Motor neuron (in vitro differentiated cells): ENCODE measurements at places on chromosomes 7 and 10. TPM values are rescaled to one million over a fixed set of nuclear protein-coding genes. Genes with fewer than 3 reads are reported as not detected.

Gene ZNF735
- not detected in 2 replicates for total RNA-seq

Gene EBLN1
- total RNA-seq = 3.1 and 4.0 TPM in 2 replicates

Gene TECPR1
- total RNA-seq = 14.9 and 20.6 TPM in 2 replicates

Gene HPS6
- 13.0 and 15.0 TPM in 2 replicates for total RNA-seq

Gene SHTN1
- total RNA-seq = 29.9 and 30.4 TPM in 2 replicates

- peak; percentile 37 for ATAC-seq
Measured at GRCh38 chr10:61063901-61064300, 119.9 kb upstream of the RHOBTB1 start.

DNA sequence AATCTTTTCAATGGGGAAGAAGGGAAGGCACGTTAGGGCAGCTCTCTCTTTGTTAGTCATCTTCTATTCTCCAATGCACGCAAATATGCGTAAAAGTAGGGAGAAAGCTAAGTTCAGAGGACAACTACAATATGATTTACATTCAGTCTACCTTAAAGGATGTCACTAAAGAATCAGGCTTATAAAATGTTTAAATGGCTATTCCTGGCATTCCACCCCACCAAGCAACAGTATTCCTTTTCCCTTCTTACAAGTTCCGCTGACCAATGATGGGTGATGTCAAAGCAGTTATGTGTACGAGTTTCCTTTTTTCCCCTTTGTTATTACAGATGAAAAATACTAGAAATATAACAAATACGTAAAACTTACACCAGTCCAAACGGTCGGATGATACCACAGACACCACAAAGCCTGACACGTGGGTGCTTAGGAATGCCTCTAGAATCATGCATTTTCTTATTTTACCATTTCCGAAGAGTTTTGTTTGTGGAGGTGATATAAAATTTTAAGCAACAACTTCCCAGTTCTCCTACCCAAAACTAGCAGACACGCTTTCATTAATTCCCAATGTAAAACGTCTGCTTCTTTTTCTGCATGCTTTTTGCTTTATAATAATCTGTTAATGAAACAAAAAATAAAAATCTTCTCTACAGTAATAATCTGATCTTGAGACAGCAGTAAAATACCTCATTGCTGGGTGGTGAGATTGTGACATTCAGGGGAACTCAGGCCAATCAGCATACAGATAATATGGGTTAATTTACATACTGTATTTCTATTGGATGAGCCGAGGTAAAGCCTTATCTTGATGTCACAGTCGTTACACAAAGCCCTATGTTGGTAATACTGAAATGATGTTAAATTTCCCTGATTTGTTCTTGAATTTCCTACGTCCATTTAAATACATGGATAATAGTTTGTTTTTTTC lies 708 bp upstream of the GPR85 start:
- ATAC-seq = peak; percentile 59

GRCh38 chr10:127563718-127564553 lies 14.8 kb downstream of the NPS start:
- no peak for ATAC-seq

DNA sequence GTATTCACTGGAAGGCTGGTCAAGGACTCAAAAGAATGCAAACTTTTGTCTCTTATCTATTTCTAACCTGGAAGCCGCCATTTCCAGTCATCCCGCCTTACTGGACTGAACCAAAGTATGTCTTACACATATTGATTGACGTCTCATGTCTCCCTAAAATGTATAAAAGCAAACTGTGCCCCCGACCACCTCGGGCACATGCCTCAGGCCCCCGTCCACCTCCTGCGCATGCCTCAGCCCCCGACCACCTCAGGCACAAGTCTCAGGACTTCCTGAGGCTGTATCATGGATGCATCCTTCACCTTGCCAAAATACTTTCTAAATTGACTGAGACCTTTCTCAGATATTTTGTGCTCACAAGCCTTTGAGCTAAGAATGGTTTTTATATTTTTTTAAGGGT lies 148.6 kb downstream of the PTPRN2 start:
- no peak for ATAC-seq

- no peak for ATAC-seq
Measured at GRCh38 chr10:63068246-63068645, 64.9 kb upstream of the NRBF2 start.

- ATAC-seq = peak; percentile 70
Measured at GRCh38 chr10:104642658-104643302, 1.7 kb downstream of the SORCS3 start.

- no peak for ATAC-seq
Measured at GRCh38 chr7:19439517-19439916, 269.3 kb downstream of the POLR1F start.

DNA sequence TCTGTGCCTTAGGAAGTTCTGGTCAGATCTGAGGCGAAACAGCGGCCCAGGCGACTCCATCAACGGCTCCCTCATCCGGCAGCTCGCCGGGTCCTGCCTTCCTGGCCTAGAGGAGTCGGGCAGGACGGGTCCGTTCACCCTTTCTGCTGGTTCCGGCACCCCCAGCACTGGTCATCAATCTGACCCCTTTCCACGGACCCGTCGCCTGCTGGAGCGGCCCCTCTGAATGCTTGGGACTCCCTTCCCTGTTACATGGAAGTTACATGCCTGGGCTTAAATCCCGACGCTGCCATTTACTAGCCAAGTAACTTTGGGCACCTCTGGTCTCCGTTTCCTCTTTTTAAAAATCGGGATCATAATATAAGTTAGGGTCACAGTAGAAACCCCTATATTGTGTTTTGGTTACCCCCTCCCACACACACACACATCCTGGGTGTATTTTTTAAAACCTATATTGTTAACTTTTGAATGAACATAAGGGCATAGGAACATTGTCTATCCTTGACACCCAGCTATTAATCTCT lies 607 bp upstream of the GGCT start:
- ATAC-seq = no peak

DNA sequence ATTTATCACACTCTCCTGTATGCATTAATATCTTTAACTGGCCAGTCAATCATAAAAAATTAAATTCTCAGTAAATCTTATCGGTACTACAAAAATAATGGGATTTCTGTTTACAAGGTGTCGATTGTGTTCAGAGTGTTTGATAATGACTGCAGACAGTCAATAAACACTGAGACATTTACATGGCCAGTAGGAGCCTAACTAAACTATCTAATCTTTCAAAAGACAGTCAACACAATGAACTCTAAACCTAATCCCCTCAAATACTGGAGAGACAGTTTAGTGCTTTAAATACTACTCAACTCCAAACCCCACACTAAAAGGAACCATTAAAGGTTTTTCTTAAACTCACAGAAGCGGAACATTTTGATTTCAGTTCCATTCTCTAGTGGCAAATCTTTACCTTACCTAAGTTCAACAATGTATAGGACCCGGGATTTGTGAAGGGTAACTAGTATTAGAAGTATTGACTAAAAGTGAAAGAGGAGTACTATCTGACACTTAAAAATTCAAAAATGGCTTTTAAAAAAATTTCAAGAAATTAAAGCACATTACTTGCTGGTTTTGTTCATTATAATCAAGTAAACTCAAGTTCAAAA lies 37.3 kb upstream of the EXOC6 start:
- ATAC-seq = no peak

GRCh38 chr10:70901276-70901878 lies 13.0 kb upstream of the PCBD1 start:
- no peak for ATAC-seq

DNA sequence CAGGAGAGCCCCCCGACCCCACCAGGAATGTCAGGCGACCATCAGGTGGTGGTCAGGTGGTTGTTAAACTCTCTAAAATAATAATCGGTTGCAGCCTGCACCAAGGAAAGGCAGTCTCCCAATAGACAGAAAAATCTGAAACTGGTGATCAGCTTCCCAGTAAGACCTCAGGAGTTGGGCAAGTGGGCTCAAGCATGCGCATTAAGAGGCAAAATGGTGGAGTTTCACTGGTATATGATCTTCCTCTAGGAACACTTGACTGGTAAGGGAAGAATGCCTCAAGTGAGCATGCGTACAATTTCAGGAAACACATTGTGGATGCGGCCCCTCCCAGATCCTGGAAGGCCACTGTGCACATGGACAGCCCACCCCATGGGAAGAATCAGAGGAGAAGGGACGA lies 619.9 kb downstream of the TYW1 start:
- no peak for ATAC-seq

DNA sequence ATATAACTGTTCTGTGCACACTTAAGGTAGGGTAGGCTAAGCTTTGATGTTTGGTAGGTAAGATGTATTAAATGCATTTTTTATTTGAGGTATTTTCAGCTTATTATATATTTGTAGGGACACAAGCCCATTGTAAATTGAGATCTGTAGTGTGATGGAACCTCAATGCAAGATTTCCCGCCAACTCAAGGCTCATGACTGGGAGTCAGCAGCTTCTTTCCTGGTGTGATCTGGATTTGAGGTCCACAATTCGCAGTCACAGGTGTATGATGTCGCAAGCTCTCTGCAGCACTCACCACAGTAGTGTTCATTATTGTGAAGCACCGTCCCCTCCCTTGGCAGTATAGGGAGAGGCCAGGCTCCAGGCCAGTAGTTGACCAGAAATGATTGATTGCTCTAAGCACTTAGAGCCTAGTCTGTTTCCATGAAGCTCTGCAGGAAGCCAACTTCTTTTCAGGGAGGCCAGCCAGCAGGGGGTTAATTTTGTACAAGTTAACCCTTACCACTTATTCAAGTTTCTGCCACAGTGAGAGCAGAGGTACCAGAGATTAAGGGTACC lies 54.9 kb downstream of the SEM1 start:
- no peak for ATAC-seq

- ATAC-seq = no peak
Measured at GRCh38 chr7:38127216-38128207, 50.5 kb upstream of the STARD3NL start.

GRCh38 chr7:155454183-155455112 lies 3.5 kb upstream of the EN2 start:
- ATAC-seq = no peak

- peak; percentile 31 for ATAC-seq
Measured at GRCh38 chr10:80443531-80443974, 10.6 kb upstream of the TSPAN14 start.

DNA sequence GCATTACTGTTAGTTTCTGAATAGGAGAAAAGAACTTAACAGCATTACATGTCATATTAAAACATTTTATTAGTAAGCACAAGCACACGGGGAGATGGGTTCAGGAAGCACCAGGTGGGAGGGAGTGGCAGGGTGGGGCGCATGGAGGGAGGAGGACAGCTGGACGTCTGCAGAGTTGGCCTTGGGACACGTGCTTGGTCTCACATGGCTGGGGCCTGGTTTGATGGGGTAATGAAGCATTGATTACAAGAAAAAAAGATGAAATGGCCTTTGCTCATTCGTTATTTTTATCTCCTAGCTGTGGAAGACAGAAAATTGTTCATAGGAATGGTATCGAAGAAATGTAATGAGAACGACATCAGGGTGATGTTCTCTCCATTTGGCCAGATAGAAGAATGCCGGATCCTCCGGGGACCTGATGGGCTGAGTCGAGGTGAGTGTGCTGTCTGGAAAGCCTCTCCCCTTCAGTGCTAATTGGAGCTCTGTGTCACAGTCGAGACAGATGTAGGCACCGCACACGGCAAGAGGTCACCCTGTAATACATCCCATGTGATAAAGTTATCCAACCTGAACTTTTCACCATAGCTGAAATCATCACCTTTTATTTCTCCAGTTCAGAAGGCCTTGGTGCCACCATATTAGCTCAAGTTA lies 239.9 kb downstream of the CELF2 start:
- ATAC-seq = no peak

DNA sequence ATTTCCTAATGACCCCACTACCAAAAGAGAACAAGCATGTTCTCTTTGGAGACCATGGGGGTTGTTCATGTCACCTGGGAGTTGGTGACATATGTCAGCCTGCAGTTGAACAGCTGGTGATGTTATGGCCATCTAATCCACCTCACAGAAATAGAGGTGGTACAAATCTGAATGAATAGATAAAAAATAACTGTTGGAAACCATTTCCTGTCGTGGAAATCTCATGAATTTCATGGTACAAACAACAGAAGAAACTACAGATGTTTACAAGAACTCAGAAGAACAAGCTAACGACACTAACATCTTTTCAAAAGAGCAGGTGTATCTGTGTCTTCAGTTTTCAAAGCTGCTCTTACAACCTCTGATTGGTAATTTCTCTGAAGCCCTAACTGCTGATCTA lies 81.3 kb downstream of the RAPGEF5 start:
- ATAC-seq = no peak

DNA sequence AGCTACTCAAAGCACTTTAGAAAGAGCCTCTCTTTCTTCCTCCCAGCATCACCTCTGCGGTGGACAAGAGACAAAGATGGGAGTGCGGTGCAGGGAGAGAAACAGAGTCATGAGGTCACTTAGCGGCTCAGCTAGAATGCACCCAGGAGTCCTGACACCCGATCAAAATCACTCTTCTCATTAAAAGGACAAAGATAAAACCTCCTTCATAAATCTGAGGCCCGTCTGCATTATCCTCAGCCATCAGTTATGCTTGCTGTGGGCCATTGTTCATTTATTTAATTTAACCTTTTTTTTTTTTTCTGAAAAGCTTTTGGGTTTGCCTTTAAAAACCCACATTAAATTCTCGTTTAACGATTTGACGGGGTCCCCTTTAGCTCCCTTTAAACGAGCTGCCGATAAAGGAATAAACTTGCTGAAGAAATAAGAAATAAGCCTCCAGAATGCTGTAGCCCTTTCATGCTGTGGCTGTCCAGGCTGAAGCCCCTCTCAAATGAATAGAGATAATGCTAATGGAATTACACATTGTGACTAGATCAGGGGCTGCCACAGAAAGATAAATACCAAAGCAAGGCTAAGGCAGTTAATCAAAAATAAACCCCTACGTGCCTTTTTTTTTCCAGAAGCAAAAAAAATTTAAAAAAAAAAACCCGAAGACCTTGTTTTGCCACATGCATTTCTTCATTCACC lies 16.1 kb upstream of the PLXNA4 start:
- no peak for ATAC-seq

DNA sequence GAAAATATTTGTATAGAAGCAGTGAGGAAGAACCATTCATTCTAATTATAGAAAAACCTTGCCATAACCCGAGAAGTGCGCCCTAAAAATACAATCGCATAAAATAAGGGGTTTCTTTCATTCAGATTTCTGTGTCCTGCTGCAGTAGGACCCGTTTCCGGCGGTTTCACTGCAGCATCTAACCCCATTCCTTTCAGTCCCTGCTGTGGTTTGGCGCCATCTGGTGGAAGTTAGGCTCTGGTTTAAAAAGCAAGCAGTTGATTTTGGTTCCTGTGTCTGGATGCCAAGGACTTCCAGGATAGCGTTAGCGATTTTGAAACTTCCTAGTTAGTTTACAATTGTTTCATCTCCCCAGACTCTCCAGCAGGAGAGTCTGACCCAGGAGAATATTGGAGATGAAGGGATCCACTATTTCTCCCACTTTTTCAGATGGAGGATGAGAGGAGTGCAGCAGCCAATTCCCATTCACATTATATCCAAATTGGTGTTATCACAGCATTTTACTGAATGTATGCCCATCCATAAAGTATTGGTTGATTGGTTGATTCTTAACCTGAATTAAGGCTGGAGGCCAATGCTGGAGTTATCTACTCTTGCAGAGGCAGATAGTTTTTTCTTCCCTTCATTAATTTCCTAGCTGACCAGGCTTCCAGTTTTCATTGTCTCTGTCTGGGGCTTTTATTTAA lies 128.8 kb upstream of the CACNA2D1 start:
- peak; percentile 84 for ATAC-seq
